ENCODE measurements at places on chromosomes 5 and 9.

- no peak for DNase-seq
Measured at GRCh38 chr9:90012949-90013348, 408.1 kb downstream of the GADD45G start.

GRCh38 chr9:92151691-92152393 lies 36.6 kb upstream of the SPTLC1 start:
- DNase-seq = no peak

GRCh38 chr5:119358901-119359603 lies 3.2 kb downstream of the TNFAIP8 start:
- DNase-seq = no peak

DNA sequence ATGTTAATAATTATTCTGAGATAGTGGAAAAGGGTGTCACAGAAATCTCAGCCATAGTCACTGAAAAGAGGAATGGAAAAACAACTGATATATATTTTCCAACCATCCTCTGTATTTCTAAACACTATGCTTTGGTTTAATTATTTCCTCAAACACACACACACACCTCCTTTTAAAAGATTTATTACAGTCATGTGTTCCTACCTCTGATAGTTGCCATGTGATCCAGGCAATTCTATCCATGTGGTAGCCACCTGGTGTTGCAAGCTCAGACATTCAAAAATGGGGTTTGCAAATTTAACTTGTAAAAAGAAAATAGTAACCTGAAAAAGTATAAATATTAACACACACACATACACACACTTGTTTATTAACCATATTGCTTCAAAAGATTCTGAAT lies 40.0 kb upstream of the CCNG1 start:
- DNase-seq = no peak

- DNase-seq = no peak
Measured at GRCh38 chr5:177306674-177307543, 3.3 kb downstream of the PRELID1 start.

- DNase-seq = no peak
Measured at GRCh38 chr5:170147051-170147752, 41.5 kb downstream of the FOXI1 start.
